Esophagus muscularis mucosa (tissue), 4 donors: ENCODE measurements at places on chromosomes 11 and 22. TPM values are rescaled to one million over a fixed set of nuclear protein-coding genes. Genes with fewer than 3 reads are reported as not detected.

Gene PGA4
- total RNA-seq = 2.2 TPM

GRCh38 chr11:28566339-28567089, 458.3 kb downstream of the METTL15 start:
- DNase-seq = no peak

Gene GNAZ
- total RNA-seq = 56.9 TPM

- peak; percentile 99 for DNase-seq
Measured at GRCh38 chr22:46116491-46116958, 33.8 kb upstream of the PPARA start.
